Kasumi-1 (cell line): ENCODE measurements at places on chromosomes 4 and X.
A peak's percentile ranks its signal among the peaks of the same experiment; 100 is the strongest.

GRCh38 chr4:175271010-175271630 lies 353.0 kb downstream of the ADAM29 start:
- no peak for DNase-seq

DNA sequence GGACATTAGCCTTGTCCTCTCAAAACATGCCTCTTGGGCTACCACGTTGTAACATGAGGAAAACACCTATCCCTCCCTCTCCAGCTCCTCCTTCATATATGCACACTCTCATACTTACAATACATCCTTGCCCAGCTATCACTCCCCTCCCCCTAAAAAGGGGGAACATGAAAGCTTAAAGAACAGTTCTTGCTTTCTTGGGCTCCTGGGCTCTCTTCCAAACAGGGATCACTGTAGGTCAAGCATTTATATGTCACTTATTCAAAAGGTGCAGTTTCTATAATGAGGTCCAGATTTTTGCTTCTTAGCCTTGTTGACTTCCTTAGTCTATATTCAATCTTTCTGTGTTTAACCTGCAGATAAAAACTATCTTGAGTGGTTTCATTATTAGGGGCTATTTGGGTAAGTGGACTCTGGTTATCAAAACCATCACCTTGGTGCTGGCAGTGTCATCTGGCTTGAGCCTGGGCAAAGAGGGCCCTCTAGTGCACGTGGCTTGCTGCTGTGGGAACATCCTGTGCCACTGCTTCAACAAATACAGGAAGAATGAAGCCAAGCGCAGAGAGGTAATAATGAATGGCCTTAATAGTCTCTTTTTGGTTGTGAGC lies 119.4 kb downstream of the AKAP4 start:
- peak; percentile 12 for DNase-seq

DNA sequence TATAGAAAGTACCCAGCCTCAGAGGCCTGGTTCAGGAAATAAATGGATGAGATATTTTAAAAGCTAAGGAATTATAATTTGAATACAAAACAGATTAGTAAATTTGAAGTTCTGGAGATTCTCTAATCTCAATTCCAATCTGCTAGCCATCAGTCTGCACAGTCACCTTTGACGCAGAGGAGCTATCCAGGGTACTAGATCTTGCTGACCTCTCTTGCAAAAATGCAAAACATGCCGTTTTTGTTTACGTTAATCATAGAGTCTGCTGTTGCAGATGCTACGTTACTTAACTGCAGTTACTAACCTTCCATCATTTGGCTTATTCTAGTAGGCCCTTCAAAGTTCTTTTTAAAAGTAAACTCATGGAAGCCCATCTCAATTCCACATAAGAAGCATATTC lies 10.4 kb downstream of the CCSER1 start:
- peak; percentile 17 for DNase-seq

- DNase-seq, result no peak
Measured at GRCh38 chr4:88382621-88383020, 4.0 kb downstream of the HERC6 start.

- DNase-seq, result no peak
Measured at GRCh38 chr4:128615197-128615596, 194.3 kb upstream of the JADE1 start.

DNA sequence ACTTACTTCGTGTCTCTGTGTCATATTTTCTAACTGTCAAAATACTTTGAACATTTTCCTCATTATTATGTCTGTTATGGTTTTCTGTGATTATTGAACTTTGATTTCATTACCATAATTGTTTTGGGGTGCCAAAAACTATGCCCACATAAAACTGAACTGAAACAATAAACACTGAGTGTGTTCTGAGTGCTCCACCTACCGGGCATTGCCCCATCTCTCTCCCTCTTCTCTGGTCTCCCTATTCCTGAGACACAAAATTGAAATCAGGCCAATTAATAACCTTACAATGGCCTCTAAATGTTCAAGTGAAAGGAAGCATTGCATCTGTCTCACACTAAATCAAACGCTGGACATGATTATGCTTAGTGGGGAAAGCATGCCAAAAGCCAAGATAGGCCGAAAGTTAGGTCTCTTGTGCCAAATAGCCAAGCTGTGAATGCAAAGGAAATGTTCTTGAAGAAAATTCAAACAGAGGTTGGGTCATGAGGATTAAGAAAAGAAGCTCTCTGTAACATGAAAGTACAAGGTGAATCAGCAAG lies 972.3 kb downstream of the PCDH7 start:
- no peak for DNase-seq
